Astrocyte (in vitro differentiated cells and primary cell): ENCODE measurements at places on chromosomes 7 and 10. TPM values are rescaled to one million over a fixed set of nuclear protein-coding genes. Genes with fewer than 3 reads are reported as not detected.

GOLGA7B gene
- total RNA-seq, result 0.16 TPM in 1 of 2 replicates, not detected in the other

GRCh38 chr10:102241444-102242117 is at the start of gene PITX3:
Gene PITX3, minus strand, starts transcription at chr10:102241512. Its CDS starts 9,432 bp downstream, at chr10:102232080.
- H3K4me1 ChIP-seq, result peaks cover 23% of the 10 kb centered on the region
- peak within 1 kb of the TSS; percentile 58 for H3K4me3 ChIP-seq
- DNase-seq, result peak; percentile 70
- H3K27me3 ChIP-seq, result peaks cover 26% of the 10 kb centered on the region
- H3K36me3 ChIP-seq, result no peaks in the 10 kb centered on the region

GIMAP8 gene
- not detected in 2 replicates for total RNA-seq

DNA sequence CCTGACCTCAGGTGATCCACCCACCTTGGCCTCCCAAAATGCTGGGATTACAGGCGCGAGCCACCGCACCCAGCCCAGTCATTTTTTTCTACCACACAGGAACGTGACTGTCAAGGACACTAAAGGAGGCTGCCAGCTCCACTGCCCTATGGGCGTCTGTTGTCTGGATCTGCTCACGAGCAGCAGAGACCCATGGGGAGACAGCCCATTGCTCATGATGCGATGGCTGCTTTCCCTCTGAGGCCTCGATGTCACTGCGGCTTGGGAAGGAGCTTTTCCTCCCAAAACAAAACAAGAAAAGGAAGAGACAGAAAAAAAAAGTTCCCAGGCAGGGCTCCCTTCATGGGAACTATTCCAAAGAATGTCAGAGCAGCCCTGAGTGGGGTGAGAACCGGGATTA is 70.5 kb downstream of the DENND2A start:
- no peak overlapping the region for H3K4me3 ChIP-seq
- H3K27me3 ChIP-seq, result no peaks in the 10 kb centered on the region
- peaks cover 16% of the 10 kb centered on the region for H3K4me1 ChIP-seq

DNA sequence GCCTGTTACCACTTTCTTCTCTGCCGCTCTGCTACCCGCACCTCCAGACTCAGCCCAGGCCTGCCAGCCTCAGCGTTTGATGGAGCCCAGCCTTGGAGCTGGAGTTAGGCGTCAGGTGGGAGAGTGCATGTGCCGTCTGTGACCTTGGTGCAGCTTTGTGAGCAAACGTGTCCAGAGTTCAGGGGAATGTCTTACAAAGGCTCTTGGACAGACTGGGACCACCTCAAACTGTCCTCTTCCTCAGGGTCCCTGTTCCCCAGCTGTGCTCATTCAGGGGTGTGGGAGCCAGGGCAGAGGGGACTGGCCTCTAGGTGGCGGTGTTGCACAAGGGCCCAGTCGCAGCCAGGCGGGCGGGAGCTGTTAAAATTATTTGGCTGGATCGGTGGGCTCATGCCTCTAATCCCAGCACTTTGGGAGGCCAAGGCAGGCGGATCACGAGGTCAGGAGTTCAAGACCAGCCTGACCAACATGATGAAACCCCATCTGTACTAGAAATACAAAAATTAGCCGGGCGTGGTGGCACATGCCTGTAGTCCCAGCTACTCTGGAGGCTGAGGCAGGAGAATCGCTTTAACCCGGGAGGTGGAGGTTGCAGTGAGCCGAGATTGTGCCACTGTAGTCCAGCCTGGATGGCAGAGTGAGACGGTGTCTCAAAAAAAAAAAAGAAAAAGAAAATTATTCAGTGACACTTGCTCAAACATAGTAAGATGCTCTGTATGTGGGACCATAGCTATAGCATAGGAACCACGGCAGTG is 89.2 kb downstream of the ADCY1 start:
- no peak overlapping the region for H3K4me3 ChIP-seq
- DNase-seq, result no peak
- H3K4me1 ChIP-seq, result no peaks in the 10 kb centered on the region
- H3K36me3 ChIP-seq, result no peaks in the 10 kb centered on the region

DNA sequence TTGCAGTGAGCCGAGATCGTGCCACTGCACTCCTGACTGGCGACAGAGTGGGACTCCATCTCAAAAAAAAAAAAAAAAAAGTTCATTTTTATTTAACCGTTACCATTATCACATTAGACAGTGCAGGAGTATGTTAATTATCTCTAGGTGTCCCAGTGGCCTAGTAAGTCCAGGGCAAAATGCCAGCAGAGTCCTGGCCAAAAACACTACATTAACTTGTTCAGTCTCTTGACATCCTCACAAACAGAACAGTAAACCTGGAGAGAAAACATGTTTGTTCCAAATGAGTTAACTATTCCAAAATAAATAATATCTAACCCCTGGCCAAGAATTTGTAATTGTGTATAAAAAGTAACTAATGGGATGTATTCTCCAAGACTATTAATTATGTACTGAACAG is 43.2 kb downstream of the PTPRZ1 start:
- no peak for DNase-seq
- H3K4me1 ChIP-seq, result no peaks in the 10 kb centered on the region
- no peaks in the 10 kb centered on the region for H3K36me3 ChIP-seq
- no peak overlapping the region for H3K27ac ChIP-seq
- H3K27me3 ChIP-seq, result no peaks in the 10 kb centered on the region

INHBA gene
- 103 and 164 TPM in 2 replicates for total RNA-seq

SCIN gene
- 0.27 TPM in 1 of 2 replicates, not detected in the other for total RNA-seq

FAM24B gene
- total RNA-seq, result 1.9 and 2.6 TPM in 2 replicates

DNA sequence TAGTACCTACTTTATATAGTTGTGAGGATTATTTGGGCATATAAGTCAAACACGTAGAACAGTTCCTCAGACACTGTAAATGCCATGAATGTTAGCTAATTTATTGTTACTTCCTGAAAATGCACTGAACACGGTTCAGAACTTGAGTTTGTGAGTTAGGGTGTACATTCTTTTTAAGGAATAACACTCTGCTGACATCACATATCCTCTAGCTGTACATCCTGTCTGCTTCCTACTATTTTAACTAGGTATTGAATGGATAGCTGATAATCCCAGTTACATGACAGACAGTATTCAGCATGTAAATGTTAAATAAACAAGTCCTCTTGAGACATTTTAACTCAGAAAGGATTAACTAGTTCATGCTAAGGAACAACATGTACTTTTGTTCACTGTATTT is 16.0 kb downstream of the SAMD8 start:
- no peak for DNase-seq
- no peak overlapping the region for H3K4me3 ChIP-seq
- H3K36me3 ChIP-seq, result peaks cover 2% of the 10 kb centered on the region
- no peaks in the 10 kb centered on the region for H3K4me1 ChIP-seq

- H3K4me1 ChIP-seq, result peaks cover 36% of the 10 kb centered on the region
- no peaks in the 10 kb centered on the region for H3K36me3 ChIP-seq
- H3K27ac ChIP-seq, result no peak overlapping the region
Measured at GRCh38 chr10:13969792-13970140, 361.0 kb downstream of the FRMD4A start.

DNA sequence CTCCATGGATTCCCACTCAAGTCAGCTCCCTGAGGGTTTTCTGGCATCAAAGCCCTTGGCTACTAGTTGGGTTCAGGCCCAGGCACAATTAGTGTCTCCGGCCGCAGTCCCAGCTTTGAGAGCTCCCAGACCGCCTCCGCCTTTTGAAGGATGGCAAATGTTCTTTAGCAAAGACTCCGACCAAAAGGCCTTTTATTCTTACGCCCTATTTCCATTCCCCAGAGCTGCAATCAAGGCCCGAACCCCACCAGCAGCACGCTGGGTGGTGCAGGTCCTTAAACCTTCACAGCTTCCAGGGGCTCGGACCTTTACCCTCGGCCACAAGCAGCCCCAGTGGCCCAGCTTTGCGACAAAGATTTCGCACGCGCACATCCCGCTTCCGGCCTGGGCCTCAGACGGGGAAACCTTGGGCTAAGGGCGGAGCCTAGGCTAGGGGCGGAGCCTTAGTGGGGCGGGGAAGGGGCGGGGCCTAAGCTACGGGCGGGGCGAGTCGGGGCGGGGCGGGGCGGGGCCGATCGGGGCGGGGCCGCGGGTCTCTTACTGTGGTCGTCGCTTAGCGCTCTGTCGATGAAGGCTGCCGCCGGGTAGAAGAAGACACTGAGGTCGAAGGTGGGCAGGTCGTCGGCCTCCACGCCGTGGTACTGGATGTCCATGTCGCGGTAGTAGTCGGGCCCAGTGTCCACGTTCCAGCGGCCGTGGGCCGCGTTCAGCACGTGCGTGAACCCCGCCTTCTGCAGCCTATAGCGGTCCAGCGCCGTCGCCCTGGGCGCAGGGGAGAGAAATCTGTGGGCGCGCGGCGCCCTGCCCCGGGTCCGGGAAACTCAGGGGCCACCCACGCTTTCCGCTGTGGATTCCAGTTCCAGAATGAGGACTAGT is 68.0 kb upstream of the SAMD8 start:
- no peak for DNase-seq
- H3K27me3 ChIP-seq, result no peaks in the 10 kb centered on the region
- no peaks in the 10 kb centered on the region for H3K36me3 ChIP-seq
- no peak overlapping the region for H3K27ac ChIP-seq
- H3K4me3 ChIP-seq, result peak overlapping the region; percentile 10
- peaks cover 8% of the 10 kb centered on the region for H3K4me1 ChIP-seq
